RPMI7951 (cell line): ENCODE measurements at places on chromosomes 13 and 19.

DNA sequence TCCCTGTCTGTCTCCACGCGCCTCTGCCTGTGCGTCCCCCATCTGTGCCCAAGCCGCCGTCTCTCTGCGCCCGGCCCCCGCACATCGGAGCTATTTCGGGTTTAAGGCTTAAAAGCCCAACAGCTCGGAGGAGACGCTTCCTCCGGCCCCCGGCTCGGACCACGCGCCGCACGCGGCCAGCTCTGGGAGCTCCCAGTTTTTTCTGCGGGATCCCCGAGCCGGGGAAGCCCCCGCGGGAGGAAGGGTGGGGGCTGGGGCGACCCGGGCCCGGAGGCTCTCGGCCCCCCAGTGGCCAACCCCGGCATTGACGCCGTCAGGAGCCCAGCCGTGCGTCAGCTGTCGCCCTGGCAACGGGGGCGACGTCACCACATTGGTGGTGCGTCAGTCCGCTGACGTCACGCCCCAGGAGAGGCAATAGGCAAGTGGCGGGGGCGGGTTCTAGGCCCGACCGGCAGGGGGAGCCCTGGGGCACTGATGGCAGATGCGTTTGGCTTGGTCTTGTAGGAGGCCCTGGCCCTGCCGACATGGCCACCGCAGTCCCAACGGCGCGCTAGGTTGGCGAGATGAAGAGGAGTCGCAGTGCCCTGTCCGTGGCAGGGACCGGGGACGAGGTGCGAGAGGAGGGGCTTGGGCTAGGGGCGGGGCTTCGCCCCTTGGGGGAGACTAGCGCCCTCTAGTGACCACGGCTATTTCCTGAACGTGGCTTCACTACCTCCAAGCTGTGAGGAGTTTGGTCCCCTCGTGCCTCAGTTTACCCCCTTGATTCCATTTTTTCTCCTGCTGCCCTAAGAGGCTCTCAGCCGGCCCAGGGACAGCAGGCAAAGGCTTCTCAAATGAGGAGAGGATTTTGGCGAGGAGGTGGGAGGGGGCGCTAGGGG lies 3.7 kb upstream of the PDE4A start:
- DNase-seq = peak; percentile 81

- DNase-seq = peak; percentile 49
These were observed 95.7 kb upstream of the SPRY2 start for GRCh38 chr13:80436571-80437169.

- DNase-seq = no peak
These were observed 12.1 kb upstream of the TDRD3 start for GRCh38 chr13:60384911-60385310.

- DNase-seq = no peak
These were observed 97.3 kb downstream of the FAM216B start for GRCh38 chr13:42878721-42879120.

DNA sequence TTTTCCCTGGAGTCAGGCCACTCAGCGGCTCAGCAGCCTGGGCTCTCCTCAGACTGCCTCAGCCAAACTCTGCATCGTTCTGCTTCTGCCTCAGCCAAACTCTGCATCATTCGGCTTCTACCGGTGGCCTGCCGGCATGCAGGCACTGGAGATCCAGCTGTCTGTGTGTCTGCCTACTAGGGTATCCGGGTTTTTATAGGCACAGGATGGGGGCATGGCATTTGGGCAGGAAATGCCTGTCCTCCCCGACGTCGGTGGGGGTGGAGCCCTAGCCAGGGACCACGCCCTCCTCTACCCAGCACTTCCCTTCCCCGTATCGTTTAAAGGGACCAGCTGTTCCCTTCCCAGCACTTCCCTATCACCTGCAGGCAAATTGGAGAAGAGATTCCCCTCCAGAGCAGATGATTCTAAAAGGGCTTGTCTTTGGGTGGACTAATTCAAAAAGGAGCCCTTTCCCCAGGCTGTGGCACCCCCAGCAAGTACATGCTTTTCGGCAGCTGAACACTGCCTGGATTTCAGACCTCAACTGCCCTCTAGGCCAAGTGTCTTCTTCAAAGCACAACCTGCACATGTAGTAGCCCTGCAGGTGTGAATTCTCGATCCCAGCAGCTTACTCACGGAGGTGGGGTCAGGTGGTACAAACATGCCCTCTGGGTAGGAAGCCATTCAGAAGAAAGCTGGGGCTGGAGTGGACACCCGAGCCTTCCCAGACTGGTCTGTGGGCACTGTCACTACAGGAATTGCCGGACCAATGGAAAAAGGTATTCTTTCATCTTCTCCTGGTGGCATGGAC lies 25.4 kb upstream of the GPR12 start:
- peak; percentile 26 for DNase-seq

DNA sequence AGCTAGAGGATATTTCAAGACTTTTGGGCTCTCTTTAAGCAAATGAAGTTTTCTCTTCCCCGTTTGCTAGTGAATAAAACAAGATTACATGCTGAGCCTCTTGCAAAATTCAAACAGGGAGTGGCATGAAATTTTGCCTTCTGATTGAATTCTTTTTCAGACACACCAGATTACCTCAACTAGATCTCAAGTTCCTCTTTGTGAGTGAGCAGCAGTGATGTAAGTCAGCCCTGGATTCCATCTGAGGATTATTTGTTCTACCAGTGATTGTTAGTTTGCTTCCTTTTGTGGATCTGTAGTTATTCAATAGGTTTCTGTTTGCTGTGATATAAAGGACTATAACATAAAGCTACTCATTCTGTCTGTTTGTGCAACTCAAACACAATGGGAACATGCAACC lies 407.7 kb downstream of the LMO7 start:
- no peak for DNase-seq

DNA sequence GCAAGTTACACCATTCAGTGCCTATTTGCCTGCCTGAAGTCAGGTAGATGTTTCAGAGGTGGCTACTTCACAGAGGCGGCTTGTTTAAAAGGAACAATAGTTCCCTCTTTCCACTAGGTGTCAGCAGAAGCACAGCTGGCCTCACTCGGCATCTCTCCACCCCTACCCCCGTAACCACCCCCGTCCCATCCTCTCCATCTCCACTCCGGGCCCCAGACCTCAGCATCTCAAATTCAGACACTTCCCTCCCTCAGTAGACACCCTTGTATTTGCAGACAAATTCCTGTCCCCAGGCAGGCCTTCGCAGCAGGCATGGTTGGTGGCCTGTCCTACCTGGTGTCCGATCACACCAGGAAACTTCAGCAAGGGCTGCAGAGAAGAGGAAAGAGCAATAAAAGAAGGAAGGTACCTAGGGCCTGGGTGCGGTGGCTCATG lies 9.1 kb upstream of the DPP9 start:
- DNase-seq = peak; percentile 67

DNA sequence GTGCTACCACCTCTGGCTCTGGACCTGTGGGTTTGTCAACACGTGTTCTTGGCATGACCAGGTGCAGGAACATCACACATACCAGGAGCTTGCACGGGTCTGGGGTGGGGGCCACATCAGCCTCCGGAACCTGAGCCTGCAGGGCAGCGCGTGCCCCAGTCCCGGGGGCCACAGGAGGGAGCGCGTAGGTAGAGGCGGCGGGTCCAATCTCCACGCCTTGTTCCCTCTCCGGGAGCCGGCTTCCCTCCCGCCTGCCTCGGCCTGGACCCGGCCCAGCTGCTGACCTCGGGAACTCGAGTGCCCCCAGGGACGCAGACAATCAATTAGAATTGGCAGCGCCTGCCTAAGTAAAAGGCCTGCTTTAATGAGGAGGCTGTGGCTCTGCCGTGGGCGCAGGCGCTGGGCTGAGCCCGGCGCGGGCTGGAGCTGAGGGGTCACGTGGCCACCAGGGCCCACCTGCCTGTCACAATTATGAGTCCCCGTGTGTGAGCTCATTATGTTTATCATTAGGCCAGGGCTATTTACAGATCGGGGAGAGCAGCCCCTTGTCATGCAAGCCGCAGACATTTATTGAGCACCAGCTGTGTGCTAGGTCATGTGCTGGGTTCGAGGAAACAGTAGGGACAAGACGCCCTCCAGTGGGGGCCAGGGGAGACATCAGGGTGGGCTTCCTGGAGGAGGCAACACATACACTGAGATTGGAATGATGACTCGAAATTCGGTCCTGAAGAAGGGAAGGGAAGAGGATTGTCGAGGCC lies 32.2 kb upstream of the TNFAIP8L1 start:
- DNase-seq = no peak

DNA sequence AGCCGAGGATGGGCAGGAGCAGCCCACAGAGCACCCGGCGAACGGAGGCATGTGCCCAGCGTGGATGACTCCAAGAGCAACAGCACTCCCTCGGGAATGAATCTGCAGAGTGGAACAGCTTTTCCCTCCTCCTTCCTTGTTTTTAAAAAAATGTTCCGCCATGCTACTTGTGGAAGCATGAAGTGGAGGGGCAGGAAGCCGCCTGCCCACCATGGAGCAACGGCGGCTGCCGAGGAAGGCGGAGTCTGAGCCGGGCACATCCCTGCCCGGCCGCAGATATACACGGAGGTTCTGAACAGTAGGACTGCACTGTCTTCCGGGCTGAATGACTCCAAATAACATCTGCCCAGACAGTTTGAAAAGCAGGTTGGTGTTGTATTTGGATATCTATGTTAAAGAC lies 65.2 kb downstream of the SOX1 start:
- no peak for DNase-seq

DNA sequence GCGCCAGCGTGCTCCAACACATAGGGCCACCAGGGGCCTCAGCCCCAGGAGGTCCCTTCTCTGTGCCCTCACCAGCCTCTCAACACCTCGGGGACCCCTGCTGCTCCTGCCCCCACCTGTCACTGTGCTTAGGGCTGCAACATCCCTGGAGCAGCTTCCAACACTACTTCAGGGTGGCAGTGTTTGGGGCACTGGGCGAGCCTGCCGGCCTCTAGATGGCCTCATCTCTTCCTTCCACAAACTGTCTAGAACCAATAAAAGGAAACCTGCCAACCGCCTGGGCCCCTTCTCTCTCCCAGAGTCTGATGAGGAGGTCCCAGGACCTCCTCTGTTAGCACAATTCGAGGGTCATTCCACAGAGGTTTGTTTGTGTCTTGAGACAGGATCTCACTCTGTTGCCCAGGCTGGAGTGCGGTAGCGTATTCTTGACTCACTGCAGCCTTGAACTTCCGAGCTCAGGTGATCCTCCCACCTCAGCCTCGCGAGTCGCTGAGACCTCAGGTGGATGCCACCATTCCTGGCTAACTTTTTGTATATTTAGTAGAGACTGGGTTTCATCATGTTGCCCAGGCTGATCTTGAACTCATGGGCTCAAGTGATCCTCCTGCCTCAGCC lies 10.1 kb upstream of the SHD start:
- no peak for DNase-seq

DNA sequence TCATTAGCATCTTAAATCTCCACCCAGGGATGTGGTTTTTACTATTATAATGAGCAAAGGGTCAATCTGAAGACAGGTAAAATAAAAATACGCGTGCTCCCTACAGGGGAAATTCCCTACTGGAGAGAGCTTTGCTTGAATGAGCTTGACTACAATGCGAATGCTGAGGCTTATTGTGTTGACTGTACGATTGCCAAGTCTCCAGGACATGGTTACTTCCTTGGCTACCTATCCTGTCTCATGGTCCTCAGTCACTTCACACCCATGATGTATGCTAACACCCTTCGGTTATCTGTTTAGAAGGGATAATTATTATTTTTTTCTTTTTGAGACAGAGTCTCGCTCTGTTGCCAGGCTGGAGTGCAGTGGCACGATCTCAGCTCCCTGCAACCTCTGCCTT lies 61.7 kb downstream of the ZNF627 start:
- no peak for DNase-seq

DNA sequence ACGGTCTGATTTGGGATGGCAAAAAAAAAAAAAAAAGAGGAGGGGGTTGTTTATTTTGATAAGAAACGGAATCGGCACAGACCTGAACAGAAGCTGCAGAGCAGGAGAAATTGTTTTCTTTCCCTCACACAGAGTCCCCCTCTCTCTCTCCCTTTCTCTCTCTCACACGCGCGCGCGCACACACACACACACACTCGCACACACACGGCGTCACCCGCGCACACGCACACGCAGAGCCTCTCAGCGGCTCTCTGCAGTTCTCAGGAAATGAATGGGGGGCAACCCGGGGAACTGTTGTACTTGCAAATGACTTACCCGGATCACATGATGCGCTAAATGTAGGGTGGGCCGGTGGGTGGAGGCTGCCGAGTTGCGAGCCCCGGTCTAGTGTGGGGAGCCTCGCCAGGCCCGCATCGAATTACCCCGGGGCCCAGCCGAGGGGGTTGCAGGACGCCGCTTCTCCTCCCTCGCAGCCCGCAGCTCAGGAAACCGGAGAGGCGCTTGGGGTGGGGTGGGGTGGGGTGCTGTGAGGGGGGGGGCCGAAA lies 475 bp downstream of the KLF12 start:
- peak; percentile 90 for DNase-seq

GRCh38 chr13:112740502-112741131 lies 50.8 kb downstream of the ATP11A start:
- DNase-seq = peak; percentile 60

GRCh38 chr13:30615481-30615865 lies 2.2 kb upstream of the USPL1 start:
- DNase-seq = no peak

GRCh38 chr19:5953680-5954213 lies 24.2 kb downstream of the RANBP3 start:
- DNase-seq = peak; percentile 77

DNA sequence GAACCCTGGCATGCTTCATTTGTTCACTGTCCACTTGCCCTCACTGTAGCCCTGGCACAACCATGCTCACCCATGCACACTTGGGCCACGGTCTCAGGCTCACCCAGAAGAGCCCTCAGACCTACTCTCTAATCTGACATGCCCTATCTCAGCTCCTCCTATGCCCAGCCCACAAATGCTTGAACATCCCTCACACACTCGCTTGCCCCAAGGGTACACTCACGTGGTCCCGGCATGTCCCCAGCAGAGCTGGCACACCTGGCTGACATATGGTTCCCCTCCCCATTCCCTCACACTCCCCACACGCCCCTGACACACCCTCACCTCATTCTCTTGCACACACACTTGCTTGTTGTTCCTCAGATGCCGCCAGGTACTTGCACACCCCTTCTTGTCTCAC lies 55.7 kb downstream of the MAP4K1 start:
- DNase-seq = no peak

GRCh38 chr13:25753976-25754375 lies 297.8 kb downstream of the SHISA2 start:
- DNase-seq = no peak

DNA sequence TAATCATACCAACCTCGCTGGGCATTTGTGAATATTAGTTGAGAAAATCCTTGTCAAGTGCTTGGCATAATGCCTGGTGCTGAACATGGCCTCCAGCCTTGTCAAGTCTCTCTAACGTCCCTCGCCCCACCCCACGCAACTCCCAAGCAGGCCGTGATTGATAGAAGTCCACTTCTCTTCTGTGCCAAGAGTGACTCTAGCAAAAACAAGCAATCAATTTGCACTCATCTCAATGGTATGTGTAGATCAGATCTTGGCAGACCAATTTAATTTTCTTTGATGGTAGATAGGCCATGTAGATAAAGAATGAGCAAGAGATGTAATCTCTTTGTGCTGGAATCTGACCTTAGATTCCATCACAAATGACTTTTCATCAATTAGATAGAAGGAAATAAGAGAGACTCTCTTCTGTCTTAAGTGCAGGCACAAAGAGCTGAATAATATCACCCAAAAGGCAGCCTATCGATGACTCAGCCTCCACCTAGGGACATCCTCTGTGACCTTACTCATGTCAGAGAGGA lies 31.0 kb upstream of the KATNAL1 start:
- peak; percentile 88 for DNase-seq
